Stimulated activated CD4-positive, alpha-beta T cell treated with anti-CD3 and anti-CD28 coated beads, TNF-alpha, amount 100 ng/mL, for 1 hour (primary cell): ENCODE measurements at places on chromosomes 5 and 9.
A peak's percentile ranks its signal among the peaks of the same experiment; 100 is the strongest.

- no peak for DNase-seq
Measured at GRCh38 chr9:108086624-108087023, 597.1 kb upstream of the KLF4 start.

DNA sequence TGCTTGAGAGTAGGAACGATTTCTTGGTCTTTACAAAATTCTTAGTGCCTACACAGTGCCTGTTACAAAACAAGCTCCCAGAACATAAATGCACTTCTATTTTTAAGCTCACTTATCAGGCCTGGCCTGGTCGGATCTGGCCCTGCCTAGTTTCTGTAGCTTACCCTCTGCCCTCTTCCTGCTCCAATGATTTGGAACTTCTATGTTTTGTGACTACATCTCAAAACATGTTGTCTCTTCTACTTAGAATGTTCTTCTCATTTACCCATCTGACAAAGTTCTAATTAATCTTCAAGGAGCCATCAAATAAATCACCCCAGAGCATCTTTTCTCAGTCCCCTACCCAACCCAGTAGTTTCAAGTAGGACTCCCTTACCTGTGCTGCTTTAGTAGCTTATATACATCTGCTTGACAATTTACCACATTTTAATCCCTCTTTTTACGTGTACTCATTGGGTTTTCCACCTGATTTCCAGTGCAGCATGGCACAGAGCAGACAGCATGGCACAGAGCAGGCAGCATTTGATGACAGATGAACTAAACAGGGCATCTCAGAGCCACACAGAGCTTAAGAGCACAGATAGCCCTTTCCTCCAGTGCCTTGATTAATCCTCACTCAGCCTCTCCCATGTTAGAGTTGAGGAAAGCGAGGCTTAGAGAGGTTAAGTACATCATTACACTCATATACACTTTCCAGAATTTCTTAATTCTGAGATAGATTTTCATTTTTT lies 171.9 kb downstream of the MAPKAP1 start:
- DNase-seq: no peak

- DNase-seq: no peak
Measured at GRCh38 chr9:32940740-32941139, 60.7 kb downstream of the APTX start.

DNA sequence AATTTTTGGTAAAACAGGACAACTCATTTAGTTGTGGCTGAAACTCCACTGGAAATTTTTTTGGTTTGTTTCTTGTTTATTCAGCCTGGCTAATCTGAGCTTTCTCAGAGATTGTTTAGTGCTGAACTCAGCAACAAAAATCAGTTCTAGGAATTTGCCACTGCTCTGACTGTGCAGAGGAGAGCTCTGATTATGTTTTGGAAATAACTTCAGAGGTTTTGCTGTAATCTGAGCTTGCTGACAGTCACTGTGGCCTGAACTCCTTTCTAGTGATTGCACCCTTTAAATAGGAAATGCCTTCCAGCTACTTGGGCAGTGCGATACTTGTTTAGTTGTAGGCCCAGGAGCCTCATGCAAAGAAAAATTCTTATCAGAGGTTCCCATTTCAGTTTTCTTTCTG lies 60.2 kb downstream of the OSTF1 start:
- DNase-seq: no peak

GRCh38 chr9:129423216-129423615 lies 197.7 kb downstream of the C9orf50 start:
- DNase-seq: no peak

- no peak for DNase-seq
Measured at GRCh38 chr5:77957-78804, 13.8 kb upstream of the PLEKHG4B start.

DNA sequence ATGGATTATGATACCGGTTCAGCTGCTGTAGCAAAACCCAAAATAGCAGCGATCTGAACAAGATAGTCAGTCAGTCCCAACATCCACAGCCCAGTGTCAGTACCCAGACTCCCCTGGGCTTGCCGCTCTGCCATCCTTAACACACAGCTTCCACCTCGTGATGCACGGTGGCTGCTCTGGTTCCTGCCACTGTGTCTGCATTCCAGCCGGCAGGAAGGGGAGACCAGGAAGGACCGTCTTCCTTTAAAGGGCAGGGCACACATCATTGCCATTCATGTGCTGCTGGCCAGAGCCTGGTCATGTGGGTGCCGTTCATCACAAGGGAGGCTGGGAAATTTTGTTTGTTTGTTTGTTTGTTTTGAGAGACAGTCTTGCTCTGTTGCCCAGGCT lies 131.0 kb upstream of the IER5L start:
- no peak for DNase-seq

DNA sequence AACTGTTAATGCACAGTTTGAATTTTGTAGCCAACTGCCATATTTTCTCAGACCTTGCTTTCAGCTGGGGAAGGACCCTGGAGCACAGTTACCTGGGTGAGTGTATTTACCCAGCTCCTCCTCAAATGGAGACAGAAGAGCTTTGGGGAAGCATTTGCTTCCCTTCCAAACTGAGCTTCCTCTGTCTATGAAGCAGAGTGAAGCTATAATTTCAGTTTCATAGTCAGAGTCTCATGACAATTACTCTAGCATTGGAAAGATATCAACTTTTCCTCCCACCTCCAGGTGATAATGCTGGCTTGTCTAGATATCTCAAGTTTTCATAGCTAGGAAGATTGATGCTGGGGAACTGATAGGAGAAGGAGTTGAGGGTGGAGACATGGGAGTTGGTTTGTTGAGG lies 406.4 kb upstream of the CLINT1 start:
- DNase-seq: no peak

- no peak for DNase-seq
Measured at GRCh38 chr5:107576736-107577393, 93.9 kb downstream of the EFNA5 start.

- no peak for DNase-seq
Measured at GRCh38 chr5:141681295-141681694, 735 bp downstream of the ARAP3 start.

GRCh38 chr5:150987746-150988145 lies 32.6 kb upstream of the GPX3 start:
- DNase-seq: no peak

GRCh38 chr9:134835448-134835847 lies 45.2 kb upstream of the FCN2 start:
- no peak for DNase-seq

DNA sequence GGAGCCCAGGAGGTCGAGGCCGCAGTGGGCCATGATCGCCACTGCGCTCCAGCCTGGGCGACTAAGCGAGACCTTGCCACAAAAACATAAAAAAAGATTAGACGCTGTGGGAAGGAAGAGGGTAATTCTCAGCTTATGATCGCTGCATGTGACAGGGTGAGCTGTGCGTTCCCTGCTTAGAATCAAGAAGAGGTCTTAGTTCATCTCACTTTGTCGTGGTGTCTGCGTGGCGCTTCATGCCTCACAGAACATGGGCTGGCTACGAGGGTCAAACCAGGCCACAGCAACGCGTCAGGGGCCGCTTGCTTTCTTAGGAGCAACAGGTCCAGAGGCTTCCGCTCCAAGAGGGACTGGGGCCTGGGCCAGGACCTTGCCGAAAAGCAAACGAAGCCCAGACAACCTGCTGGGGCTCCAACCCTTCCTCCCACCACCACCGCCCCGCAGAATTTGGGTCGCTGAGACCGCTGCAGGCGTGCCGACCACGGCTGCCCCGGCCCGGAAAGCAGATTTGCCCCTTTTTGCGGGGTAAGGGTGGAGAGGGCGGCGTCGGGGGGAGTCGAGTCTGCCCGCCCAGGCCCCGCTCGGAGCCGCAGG lies 10.0 kb upstream of the GRIN1 start:
- DNase-seq: no peak

- no peak for DNase-seq
Measured at GRCh38 chr5:137636830-137637714, 98.8 kb downstream of the KLHL3 start.

- DNase-seq: no peak
Measured at GRCh38 chr5:88244686-88245085, 24.0 kb downstream of the TMEM161B start.

DNA sequence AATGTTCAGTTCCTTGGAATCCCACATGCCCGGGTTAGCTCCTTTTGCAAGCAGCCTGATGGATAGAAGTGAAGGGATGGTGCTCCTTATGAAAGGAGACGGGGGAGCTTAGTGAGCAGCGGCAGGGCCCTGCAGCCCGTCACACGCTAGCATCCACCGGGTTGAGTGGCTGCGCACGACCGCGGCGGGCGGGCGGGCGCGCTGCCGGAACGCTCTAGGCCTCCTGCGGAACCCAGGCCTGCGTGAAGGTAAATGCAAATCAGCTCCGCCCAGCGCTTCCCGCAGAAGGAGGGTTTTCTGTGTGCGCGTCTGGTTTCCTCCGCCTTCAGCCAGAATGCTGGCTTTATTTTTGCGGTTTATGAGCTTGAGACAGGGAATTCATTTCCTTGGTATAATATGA lies 19.8 kb downstream of the IL12B start:
- DNase-seq: peak; percentile 7

DNA sequence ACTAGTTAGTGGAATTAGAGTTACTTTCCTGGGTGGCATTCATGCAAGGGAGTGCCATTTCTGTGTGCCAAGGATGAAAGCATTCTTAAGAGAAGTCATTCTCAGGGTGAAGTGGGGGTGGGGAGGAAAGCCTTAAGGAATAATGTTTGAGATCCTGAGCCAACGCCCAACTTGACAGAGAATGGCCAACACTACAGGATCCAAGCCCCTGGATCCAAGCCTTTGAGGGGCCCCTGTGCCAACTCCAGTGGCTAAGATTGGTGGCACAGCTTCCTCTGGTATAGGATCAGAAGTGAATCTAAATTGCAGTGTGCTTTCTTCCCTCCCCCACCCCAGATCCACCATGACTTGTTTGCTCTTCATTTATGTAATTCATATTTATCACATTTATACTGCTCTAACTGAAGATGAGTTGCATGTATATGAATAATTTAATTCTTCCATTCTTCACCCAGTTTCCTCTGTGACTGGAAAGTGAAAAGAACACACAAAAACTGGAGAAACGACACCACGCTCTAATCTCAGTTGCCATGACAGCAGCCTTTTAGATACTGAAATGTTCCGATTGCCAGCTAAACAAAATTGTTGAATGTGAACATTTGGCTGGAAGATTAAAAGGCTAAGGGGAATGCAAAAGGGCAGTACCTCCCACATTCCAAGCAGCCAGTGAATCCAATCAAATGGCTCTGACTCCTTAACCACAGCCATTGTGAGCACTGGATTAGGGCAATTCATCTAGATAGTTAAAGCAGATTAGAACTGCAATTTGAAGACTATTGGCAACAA lies 4.5 kb downstream of the ZNF608 start:
- no peak for DNase-seq

DNA sequence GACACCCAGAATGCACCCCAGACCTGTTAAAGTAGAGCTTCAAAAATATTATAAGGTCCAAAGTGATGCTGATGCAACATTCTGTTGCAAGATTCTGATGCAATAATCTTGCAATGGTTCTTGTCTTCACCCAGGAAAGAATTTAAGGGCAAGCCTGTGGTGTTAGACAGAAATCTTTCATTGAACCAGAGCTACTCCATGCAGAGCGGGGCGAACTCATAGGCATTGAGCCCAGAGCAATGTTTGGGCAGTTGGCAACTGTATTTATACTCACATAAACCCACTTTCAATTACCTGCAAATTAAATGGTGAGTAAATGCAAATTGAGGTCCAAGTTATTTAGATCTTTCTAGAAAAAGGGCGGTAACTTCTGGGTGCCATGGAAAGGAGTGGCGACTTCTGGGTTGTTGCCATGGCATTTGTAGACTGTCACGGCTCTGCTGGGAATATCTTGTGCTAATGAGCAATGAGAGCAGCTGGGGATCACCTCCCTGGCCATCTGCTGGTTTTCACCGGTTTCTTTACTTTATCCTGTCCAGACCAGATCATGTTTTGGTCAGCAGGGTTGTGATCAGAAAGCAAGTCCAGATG lies 163.4 kb downstream of the ICE1 start:
- DNase-seq: no peak

DNA sequence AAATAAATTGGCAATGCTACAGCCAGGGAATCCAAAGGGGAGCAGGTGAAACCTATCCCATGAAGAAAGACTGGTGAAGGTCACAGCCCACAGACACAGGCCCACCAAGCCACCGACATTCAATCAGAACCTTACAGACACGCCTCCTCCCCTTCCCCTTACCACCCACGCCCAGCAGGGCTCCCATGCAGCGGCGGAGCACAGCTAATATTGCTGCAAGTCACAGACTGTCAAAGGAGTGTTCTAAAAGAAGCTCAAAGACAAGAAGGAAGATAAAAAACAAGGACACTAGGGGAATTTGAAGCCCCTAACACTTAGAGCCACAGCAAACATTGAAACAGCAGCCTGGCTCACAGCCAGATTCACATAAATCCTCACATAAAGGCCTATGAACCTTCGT lies 91.2 kb downstream of the MED10 start:
- DNase-seq: no peak

GRCh38 chr5:69528035-69528434 lies 32.0 kb upstream of the GTF2H2C start:
- DNase-seq: no peak

- no peak for DNase-seq
Measured at GRCh38 chr9:133605856-133606707, 3.1 kb downstream of the FAM163B start.

DNA sequence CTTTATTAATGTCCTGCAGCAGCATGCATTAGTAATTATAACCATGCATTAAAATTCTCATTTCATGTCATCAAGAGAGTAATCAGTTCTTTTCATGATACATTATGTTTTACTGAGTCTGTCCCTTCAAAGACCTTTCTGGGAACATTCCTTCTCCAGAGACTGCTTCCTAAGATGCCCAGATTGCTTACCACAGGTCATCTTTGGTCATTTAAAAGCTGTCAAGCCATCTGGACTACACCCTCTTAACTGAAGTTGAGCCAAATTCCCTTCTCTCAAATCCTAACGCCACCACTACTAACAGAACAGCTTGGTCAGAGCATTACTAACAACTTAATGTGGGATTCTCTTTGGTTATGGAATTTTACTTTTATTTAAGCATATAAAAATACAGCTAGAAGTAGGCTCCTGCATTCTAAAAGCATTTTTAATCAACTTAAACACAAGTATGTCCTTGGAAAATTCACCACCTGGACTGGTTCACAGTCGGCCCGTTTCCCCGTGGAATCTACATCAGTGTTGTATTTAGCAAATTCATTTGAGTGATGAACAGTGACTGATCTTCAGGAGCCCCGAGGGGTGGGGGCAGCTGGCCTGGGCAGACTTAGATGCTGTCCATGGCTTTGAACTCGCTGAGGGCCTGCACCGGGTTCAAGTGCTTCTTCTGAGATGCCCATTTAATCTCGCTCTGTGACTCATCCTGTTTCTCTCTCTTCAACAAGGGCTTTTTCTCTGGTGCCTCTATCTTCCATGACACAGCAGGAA lies 92.8 kb upstream of the CCDC112 start:
- DNase-seq: no peak

- DNase-seq: no peak
Measured at GRCh38 chr9:127714020-127714750, 1.3 kb downstream of the PTRH1 start.

DNA sequence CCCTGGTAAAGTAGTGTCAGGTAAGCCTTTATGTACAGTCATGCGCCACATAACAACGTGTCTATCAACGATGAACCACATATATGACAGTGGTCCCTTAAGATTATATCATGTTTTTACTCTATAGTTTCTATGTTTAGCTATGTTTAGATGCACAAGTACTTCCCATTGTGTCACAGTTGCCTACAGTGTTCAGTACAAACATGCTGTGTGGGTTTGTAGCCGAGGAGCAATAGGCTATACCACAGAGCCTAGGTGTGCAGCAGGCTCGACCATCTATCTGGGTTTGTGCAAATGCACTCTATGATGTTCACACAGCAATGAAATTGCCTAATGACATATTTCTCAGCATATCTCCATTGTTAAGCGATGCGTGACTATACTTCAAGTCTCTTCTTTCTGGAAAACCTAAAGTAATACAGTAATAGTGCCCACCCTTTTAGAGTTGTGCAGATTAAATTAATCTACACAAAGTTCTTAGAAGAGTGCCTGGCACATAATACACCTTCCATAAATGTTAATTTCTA lies 295.9 kb downstream of the ARHGAP26 start:
- no peak for DNase-seq
